ENCODE measurements at places on chromosomes 12 and 14.

DNA sequence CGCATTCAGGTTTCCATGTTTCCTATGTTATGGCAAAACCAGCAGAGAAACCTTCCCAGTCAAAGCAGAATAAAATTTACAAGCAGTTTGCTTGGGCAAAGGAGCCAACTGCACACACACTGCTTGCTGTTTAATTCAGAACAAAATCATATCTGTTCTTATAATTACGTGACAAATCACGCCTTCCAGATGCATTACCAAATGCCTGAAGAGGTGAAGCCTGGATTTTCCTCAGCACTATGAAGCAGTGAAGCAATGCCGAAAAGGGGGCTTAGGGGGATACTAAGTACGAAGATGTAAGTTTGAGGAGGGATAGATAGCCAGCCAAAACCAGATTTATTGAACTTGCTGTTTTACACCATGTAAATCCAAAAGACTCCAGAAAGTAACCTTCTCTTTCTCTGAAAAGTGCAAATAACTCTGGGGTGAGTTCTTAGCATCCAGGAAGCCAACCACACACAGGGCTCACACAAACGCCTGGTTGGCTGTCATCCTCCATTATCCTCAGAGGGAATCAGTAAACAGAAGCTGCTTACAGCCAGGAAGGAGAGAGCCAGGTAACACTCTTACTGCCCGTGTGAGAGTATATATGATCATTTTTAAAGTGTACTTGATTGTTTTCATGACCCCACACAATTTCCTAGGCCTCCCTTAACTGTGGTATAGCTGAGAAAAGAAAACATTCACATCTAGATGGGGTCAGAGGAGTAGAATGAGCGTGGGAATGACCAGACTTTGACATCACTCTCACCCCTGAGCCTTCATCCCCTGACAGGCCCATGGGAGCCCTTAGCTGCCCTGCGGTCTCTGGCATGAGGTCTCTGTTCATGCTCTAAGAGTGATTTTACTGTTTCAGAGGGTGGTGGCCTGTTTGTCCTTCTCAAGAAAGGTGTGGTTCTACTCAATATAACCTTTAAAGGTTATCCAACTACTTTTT lies 442.5 kb downstream of the EGLN3 start:
- DNase-seq, result no peak

GRCh38 chr14:52914295-52914694 lies 36.6 kb downstream of the FERMT2 start:
- DNase-seq, result no peak

- DNase-seq, result no peak
These were observed 51.0 kb upstream of the FERMT2 start for GRCh38 chr14:53001787-53002378.

GRCh38 chr12:3233797-3234196 lies 156.6 kb downstream of the TSPAN9 start:
- DNase-seq, result no peak

DNA sequence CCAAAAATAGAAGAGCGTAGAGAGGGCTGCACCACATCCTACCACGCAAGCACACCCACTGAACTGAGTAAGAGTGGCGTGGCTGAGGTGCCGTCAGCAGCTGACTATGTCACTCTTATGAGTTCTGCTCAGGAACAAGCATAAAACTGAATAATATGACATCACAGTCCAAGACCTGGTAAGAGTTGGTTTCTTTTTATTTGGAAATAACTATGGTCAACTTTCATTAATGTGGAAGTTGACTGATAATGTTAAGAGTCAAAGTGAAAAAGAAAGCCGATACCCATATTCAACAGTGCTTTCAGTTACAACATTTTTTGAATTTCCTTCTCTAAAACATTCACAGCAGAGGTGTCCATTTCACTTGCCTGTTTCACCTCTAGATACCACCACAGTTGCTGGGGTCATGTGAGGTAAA lies 44.6 kb downstream of the GNS start:
- peak; percentile 48 for DNase-seq

- no peak for DNase-seq
These were observed 22.2 kb downstream of the TMEM117 start for GRCh38 chr12:43858096-43858495.

GRCh38 chr14:39739796-39740195 lies 307.6 kb upstream of the FBXO33 start:
- DNase-seq, result no peak

DNA sequence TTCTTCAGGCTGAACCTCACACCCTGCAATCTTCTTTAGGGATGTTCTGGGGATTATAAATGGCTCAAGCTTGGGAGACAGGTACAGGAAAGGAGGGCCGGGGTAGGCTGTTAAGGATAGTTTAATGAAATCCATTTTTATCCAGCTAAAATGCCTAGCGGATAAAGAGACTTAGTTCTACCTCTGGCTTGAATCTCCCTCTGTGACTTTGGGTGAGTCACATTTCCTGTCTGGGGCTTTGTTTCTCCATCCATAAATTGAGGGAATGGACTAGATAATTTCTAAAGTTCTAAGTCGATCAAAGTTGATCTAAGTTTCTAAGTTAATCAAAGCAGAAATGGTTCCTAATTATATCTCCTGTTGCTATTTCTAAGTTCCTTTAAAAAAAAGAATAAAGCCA lies 319.6 kb upstream of the E2F7 start:
- DNase-seq, result no peak

GRCh38 chr14:65229748-65230728 lies 127.7 kb upstream of the MAX start:
- DNase-seq, result peak; percentile 57

DNA sequence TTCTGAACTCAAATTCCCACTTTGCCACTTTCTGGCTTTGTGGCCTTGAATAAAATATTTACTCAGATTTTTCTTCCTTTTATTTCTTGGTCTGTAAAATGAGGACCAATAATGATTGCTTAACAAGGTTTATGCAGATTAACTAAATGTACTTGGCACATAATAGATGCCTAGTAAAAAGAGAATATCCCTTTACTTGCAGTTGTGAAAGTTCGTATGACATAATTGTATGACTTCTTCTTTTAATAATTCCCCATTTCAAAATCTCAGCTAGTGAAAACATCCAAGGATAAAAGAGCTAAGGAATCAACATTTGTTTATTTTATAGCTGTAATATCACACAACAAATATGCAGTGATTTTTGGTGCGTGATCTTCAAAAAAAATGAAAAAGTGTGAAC lies 215.6 kb upstream of the ATP2B1 start:
- DNase-seq, result no peak

DNA sequence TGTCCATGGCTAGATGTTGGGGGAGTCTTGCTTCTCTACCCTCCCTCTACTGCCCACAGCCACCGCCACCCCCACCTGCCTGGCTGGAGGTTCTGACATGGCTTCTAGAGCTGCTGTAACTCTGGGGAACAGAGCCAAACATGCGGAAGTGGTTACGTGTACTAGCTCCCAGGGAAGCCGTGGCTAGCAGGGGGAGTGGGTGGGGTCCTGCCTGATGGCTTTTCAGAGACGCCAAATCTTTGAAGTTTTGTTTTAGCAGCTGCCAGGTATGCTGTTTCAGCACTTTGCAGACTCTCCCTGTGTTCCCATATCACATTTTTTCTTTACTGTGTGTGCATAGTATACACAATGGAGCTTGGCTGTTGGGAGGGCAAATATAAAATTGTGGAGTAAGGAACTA lies 150.3 kb downstream of the TGFB3 start:
- no peak for DNase-seq

DNA sequence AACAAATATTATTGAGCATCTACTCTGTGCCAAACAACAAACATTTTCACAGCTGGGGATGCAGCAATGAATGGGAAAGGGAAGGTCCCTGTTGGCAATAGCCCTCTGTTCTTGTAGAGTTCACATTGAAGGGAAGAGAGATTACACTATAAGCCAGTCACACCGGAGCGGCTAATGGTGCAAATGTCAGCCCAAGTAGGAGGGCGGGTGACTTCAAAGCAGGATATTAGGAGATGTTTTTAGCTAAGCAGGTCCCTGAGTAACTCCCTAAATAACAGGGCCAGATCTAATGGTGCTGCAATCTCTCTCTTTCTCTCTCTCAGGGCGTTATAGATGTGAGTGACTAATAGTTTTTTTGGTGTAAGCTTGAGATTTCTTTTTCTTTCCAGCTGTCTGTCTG lies 30.7 kb downstream of the FLVCR2 start:
- no peak for DNase-seq

DNA sequence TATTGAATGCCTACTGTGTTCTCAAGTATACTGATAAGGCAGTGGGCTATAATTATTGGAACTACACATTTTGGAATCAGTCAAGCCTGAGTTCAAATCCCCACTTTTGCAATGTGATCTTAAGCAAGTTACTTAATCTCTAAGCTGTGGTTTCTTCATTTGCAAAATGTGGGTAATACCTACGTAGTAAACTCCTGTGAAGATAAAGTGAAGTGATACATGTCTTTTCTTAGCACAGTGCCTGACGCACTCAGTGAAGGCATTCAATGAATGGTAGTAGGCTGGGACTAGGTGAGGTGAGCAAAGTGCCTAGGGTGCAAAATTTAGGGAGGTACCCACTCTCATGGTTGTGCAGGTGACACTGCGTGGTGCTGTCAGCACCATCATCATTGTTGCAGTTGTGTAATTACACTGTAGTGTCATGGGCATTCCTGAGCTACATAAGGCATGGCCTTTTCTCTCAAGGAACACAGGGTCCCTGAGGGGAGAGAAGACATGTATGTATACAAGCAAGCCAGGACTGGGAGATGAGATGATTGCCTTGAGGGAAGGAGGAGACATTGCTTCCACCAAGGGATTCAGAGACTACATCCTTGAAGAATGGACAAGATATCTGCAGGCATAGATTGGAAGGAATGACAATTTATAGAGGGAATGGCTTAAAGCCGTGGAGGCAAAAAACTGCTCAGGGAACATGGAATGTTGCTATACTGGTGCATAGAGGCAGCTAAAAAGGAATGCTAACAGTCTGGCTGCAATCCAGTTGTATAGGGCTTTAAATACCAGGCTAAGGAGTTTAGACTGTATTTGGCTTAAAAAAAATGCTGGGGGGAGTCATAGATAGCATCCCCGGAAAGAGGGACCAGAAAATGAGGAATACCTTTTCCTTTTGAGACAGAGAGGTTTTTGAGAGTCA lies 129.2 kb upstream of the ARHGAP5 start:
- no peak for DNase-seq

- no peak for DNase-seq
These were observed 13.7 kb upstream of the FBXL14 start for GRCh38 chr12:1607940-1608712.

GRCh38 chr12:79424109-79424721 lies 266.5 kb downstream of the PAWR start:
- DNase-seq, result no peak

- no peak for DNase-seq
These were observed 88.9 kb upstream of the RBM19 start for GRCh38 chr12:114054982-114055381.

GRCh38 chr14:100085462-100085861 lies 20.2 kb downstream of the EVL start:
- no peak for DNase-seq

DNA sequence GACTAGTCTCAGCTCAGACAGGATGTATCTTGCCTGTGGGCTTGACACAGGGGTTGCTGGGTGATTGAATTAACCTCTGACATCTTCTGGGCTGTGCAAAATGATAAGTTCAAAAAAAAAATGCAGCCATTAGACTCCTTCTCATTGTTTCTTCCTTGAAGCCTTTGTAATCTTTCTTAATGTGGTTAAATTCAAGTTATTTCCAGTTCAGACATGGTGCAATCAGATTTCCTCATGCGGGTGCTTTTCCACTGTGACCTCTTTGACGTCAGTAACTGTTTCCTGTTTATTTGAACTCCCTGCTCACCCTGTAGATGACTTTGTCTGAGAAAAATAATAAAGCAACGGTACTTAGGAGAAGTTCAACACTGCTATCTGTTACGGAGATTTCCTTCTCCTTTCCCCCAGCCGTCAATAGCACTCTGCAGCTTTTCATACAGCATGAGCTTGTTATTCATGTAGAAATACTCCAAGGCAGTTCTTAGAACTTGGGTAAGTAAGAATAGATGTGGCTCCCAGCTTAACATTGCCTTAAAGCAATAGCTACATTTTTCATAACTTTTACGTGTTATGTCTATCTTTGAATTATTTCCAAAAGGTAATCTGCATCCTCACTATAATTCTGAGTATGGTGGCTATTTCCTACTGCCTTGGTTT lies 155.5 kb downstream of the PRKCH start:
- DNase-seq, result peak; percentile 67
